NCI-H1105 (cell line): ENCODE measurements at places on chromosomes 4 and X.

- DNase-seq, result no peak
Measured at GRCh38 chr4:85774489-85774888, 299.5 kb downstream of the ARHGAP24 start.

- no peak for DNase-seq
Measured at GRCh38 chr4:184255361-184255760, 37.7 kb upstream of the ENPP6 start.

DNA sequence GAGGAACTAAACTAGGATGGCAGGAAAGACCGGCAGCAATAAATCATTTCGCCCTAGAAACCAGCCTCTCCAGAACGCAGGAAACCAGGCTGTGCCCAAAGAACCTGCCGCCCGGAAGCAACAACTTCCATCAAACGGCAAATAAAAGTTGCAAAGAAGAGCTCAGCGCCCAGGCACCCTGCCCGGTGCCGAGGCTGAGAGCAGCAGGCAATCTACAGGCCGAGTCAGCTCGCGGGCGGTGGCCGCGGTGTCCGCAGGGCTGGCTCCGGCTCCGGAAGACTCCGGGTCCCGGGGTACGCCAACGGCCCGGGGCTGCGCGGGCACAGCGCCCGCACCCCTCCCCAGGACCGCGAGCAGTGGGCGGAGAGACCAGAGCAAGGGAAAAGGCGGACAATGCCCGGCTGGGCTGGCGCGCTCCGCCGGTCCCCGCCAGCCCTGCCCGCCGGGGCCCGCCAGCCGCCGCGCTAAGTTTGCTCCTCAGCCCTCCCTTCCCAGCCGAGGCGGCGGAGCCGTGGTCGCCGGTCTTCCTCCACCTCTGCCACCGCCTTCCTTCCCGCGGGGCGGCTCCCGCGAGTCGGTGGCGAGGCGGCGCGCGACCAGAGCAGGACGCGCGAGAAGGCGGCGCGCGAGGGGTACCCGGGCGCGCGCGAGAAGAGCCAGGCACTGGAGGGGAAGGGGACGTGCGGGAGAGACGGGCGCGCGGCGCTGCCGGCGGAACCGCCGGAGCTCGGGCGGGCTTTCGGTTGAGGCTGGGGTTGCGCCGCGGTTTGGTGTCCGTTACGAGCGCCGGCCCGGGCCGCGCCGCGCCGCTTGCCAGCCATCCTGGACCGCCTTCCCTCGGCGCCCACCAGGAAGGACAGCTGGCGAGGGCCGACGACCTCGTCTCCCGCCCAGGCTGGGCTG is 733 bp downstream of the FRYL start:
- peak; percentile 23 for DNase-seq

- DNase-seq, result no peak
Measured at GRCh38 chr4:8891255-8891645, 19.6 kb upstream of the HMX1 start.

DNA sequence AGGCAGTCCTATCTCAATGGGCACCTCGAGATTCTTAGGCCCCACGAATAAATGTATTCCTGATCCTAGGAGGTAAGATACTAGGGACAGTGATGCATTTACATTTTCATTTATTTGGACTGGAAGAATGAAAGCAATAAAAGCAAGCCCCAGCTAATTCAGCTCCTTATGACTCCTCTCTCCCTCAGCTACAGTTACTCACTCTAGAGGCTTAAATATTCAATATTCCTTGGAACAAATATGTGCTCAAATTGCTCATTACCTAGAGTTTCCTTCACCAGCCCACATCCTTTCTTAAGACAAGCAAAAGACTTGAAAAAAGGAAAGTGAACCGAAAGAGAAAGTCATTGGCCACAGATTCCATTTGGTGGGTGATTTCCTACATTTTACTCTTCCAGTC is 13.9 kb downstream of the PAGE2 start:
- DNase-seq, result no peak

- DNase-seq, result no peak
Measured at GRCh38 chrX:153692003-153692402, 4.3 kb downstream of the SLC6A8 start.

GRCh38 chrX:23493941-23494374 is 159.3 kb downstream of the PTCHD1 start:
- no peak for DNase-seq

DNA sequence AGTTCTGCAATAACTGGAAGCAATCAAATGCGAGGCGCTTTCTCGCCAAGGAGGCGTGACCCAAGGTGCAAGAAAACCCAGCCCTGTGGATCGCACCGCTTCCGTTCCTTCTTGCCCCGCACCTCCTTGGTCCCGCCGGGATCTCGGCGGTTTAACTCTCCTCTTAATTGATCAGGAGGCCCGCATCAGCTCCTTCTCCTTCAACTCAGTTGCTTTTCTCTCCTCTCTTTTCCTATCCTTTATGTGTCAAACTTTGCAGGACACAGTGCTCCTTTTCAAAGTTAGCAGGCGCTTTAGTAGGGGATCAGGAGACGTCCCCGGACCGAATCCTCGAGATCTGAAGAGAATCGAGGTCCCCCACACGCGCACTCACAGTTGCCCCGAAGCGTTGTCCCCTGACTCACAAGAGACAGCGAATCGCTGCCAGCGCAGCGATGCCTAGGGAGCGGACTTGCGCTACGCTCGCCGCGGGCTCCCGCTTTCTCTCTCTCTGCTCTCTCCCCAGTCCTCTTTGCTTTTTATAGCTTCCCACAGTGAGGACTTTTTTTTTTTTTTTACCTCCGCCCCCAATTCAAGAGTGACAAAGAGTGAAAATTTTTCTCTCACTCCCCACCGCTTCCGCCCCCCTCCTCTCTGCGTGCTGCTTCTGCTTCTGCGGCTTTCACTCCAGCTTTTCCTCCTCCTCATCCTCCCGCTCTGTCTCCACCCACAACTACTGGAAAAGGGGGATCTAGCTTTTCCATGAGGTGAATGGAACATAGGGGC is at the start of gene DKK2:
TSS of gene DKK2 (minus strand) at position 495 of the 765 bp plus-strand sequence. CDS start 722 bp downstream, outside the sequence.
- DNase-seq, result no peak

- no peak for DNase-seq
Measured at GRCh38 chrX:113330416-113330815, 489.8 kb upstream of the AMOT start.

DNA sequence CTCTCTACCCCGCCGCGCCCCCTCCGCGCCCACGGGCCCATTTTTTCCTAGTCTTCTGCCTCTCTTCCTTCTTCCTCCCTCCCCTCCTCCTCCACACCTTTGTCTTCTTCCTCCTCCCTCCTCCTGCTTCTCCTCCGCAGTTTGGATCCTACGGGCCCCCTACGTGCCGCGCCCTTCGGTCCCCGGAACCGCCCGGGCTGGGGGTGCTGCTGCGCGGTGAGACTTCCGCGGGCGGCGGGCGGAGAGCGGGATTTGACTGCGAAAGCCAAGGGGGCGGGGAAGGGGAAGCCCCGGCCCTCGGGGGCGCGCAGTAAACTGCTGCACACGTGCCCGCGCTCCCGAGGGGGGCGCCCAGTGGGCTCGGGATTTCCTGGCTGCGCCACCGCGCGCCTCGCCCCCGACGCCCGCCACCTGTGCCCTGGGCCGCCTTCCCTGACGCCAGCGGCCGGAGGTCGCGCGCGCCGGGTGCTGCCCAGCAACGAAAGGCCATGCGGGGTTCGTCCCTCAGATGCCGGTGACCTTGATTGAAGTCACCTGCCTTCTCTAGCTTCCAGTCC is 3.3 kb upstream of the NKX3-2 start:
- DNase-seq, result no peak

GRCh38 chrX:682892-683291 is 52.3 kb downstream of the SHOX start:
- no peak for DNase-seq

- no peak for DNase-seq
Measured at GRCh38 chr4:140298001-140298400, 75.4 kb upstream of the SCOC start.

GRCh38 chrX:96181605-96182004 is 503.0 kb upstream of the DIAPH2 start:
- no peak for DNase-seq

- no peak for DNase-seq
Measured at GRCh38 chrX:21747558-21747957, 10.4 kb downstream of the SMPX start.

DNA sequence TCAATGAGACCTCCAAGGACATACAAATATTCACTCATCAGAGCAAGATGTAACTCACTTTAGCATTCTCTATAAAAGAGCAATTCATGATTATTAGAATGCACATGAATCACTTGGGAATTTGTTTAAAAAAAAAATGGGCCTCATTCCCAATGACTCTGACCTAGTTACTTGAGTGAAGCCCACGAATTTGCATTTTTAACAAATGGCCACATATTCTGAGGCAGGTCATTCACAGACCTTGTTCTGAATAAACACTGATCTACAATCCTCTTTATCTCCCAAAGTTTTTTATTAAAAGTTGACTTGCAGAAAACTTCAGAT is 255.1 kb upstream of the VEGFC start:
- DNase-seq, result no peak

DNA sequence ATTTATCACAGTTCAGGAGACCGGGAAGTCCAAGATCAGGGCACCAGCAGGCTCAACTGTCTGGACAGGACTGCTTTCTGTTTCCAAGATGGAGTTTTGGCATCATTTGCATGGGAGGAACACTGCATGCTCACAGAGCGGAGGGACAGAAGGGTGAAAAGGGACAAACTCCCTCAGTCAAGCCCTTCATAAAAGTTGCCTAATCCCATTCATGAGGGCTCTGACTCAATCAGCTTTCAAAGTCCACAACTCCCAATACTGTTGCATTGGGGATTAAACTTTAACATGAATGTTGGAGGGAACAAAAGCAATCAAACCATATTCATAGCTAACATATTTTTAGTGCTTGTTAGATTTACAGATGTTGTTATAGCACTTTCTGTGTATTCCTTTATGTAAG is 158.9 kb upstream of the MAD2L1 start:
- no peak for DNase-seq

DNA sequence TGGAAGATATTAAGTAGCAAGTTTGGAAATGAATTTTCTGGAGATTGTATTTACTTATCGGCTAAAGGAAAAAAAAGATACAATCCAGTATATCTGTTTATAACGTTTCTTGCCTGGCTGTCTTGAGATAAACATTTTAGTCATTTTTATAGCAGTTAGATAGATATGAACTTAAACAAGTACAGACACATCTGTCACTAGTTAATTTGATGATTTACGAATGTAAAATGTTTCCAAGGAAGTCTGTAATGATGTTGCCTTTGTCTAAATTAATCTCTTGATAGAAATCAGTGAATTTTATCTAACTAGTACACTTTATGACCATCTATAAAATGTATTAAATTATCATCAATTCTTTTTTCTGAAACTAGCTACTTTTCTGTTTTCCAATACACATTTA is 5.7 kb downstream of the BMPR1B start:
- no peak for DNase-seq

GRCh38 chrX:25019707-25020390 is 4.1 kb upstream of the ARX start:
- no peak for DNase-seq

DNA sequence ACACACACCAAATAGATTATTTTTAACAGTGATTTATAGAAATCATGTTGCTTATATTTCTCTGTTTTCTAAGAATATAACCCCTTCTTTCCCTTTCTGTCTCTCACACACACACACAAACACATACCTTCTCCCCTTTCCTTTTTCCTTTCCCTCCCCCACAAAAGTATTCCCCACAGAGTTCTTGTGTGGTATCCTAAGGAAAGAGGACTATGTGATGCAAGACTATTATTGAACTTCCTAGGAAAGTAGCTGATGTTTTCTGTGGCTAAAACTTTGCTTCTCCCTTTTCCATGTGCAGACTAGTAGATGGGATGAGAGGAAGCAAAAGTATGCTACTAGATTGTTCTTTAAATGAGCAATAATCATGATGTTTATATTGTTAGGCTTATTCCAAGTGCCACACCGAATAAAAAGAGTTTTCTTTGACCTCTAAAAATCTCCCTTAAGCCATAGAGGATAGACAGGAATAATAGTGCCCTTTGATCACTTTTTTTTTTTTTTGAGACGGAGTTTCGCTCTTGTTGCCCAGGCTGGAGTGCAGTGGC is 38.7 kb downstream of the CPEB2 start:
- DNase-seq, result no peak

GRCh38 chr4:169115897-169116254 is 105.8 kb upstream of the CBR4 start:
- no peak for DNase-seq

DNA sequence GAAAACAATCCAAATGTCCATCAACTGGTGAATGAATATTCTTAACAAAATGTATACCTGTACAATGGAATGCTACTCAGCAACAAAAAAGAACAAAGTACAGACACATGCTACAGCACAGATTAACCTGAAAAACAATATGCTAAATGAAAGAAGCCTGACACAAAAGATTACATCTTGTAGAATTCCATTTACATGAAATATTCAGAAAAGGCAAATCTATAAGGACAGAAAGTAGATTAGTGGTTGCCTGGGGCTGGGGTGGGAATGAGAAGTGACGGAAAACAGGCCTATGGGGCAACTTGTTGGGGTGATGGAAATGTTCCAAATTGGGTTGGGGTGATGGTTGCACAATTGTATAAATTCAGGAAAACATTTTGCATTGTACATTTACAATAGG is 219.1 kb upstream of the GPC4 start:
- DNase-seq, result no peak

GRCh38 chr4:4868758-4869723 is 9.6 kb downstream of the MSX1 start:
- DNase-seq, result no peak

DNA sequence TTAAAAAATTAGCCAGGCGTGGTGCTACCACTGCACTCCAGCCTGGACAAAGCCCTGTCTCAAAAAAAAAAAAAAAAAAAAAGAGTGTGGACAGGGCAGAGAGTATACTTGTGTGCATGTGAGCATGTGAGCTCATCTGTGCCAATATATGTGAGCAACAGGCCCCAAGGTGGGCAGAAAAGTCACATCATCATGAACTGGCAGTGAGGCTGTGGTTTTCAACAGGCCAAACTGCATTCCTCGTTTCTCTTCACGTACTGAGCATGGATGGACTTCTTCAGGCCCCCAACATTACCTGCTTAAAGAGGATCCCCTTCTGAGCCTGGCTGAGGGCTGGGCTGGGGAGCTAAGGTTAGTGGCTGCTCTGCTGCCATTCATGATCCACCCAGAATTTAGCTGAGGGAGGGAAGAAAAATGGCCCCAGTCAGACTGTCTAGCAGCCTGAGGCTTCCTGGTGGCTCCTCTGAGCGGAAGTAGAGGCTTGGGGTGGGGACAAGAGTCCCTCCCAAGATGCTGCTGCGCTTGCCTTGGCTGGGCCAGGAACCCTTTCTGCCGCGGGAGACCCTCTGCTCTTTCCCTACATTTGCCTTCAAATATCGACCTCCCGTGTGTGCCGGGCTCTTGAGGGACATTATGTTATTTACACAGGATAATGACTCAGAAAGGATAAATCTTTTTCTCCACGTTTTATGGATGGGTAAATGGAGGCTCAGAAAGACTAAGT is 55.0 kb downstream of the DIPK2B start:
- no peak for DNase-seq
